Substantia nigra (tissue), 51 donors: ENCODE measurements at places on chromosomes 3 and 15.
A peak's percentile ranks its signal among the peaks of the same experiment; 100 is the strongest.

DNA sequence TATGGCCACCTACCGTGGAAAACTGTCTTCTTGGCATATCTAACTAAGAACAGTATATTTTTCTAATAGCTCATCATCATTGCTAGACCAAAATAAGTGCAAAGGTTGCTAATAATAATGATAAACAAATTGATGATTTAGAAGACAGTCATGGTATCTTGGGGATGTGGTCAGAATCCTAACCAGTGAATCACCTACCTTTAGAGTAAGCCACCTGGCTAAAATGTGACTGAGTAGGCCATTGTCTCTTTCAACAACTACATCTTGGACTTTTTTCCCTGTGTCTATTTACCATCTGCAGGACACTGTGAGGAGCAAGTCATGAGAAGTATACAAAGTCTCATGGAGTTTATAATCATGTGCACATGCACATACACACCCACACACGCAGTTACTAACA lies 273.5 kb upstream of the SEMA6D start:
- DNase-seq: no peak

DNA sequence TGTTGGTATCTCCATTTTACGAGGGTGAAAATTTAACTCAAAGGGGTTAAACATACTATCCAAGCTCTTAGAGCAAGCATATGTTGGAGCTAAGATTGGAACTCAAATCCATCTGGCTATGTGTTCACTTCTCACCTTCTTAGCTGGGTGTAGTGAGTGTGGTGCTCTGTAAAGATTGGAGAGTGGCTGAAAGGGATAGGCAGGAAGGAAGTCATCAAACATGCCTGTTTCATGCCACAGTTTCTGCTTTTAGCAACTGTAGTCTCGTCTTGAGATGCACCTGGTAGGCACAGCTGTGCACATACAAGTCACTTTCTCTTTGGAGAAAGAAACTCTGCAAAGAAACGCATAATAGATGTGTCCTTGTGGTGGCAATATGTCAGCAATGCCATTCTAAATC lies 189.1 kb upstream of the MDFIC2 start:
- DNase-seq: no peak

GRCh38 chr3:190131329-190131728 lies 10.6 kb upstream of the P3H2 start:
- DNase-seq: no peak

- no peak for DNase-seq
Observed at GRCh38 chr3:158777161-158777873, 24.5 kb upstream of the MFSD1 start.

DNA sequence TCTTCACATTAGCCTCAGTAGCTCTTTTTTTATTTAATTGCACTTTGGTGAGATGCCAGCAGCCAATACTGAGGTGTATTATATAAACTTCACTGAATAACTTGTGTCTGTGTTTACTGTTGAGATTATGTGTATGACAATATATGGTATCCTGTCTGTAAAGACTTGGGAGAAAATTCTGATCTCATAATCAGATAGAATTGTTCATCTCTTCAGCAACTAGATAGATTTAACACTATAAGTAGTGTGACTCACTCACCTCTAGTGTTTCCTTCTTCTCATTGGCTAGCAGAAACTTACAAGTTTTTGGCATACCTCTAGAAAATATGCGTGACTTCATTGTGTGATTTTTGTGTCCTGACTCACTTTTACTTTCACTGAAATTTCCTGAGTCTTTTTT lies 67.6 kb upstream of the TGFBR2 start:
- no peak for DNase-seq

DNA sequence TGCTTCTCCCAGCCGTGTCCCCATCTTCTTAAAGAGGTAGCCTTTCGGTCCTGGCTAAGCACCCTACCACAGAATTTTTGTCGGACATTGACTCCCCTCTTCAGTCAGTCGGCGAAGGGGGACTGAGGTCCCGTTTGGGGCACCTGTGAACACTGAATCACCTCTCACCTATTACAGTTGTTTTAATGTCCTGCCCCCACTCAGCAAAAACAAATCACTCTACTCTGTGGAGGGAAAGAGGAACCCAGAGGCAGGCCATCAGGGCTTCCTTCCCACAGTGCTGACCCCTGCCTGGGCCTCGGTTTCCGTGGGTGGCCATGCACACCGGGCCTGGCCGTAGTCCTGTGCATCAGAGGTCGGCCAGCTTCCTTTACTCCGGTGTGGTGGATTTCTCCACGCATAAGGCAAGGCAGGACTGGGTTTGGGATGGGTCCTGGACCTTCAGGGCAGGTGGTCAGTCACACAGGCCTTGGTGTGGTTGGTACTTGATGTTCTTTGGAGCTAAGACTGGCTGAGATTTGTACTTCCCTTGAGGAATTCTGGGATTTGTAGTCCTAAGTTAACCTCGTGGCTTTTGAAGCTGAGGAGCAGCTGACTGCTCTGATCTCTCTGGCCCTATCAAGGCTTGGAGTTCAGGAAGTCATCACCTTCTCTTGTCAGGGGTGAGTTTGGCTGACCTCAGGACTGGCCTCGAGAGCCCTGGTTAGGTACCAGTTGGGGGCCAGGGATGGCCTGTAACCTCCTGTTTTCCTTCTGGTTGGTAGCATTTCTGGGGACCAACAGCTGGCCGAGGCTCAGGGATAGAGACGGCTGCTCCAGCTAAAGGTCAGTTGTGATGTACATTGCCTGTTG lies 627 bp upstream of the FAM131A start:
- DNase-seq: peak; percentile 48

DNA sequence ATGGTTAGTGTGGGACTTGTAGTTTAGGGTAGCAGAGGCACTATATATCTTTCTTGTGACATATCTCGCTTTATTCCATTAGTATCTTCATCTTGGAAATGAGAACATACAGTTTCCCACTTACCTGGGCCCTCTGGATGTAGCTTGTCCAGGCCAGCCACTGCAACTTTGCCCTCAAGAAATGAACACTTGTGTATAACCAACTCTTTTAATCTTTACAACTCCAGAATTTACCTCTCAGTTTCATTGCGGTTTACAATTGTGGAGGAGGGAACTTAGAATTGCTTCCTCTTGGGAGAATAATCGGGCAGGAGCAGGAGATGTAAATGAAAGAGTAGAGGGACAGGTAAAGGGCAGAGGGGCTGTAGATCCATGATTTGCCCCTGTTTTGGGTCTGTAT lies 18.4 kb upstream of the TRA2B start:
- no peak for DNase-seq

GRCh38 chr3:46629551-46630517 lies 17.5 kb downstream of the FAM240A start:
- DNase-seq: peak; percentile 65

DNA sequence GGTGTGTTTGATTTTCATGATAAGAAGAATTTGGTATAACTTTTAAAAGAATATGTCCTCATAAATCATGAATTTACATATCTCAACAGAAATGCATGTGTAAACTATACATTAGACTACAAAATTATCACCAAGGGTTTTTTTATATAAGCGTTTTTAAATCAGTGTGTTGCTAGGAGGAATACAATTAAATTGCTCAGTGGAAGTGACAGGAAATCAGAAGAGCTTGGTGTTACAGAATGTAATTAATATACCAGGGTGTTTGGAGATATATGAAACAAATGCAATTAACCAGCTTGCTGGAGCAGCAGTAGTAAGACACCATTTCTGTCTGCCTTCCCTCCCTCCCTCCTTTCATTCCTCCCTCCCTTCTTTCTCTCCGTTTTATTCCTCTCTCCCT lies 2.4 kb downstream of the ROBO2 start:
- no peak for DNase-seq

GRCh38 chr15:75070674-75071073 lies 47.3 kb downstream of the PPCDC start:
- no peak for DNase-seq

- no peak for DNase-seq
Observed at GRCh38 chr3:128326051-128326823, 140.5 kb downstream of the DNAJB8 start.

- no peak for DNase-seq
Observed at GRCh38 chr3:184471439-184471838, 90.1 kb upstream of the EPHB3 start.

GRCh38 chr15:70099967-70100473 lies 2.3 kb upstream of the TLE3 start:
- no peak for DNase-seq

GRCh38 chr3:119580067-119580760 lies 922 bp downstream of the ADPRH start:
- no peak for DNase-seq

GRCh38 chr3:81666502-81667121 lies 94.8 kb downstream of the GBE1 start:
- no peak for DNase-seq

DNA sequence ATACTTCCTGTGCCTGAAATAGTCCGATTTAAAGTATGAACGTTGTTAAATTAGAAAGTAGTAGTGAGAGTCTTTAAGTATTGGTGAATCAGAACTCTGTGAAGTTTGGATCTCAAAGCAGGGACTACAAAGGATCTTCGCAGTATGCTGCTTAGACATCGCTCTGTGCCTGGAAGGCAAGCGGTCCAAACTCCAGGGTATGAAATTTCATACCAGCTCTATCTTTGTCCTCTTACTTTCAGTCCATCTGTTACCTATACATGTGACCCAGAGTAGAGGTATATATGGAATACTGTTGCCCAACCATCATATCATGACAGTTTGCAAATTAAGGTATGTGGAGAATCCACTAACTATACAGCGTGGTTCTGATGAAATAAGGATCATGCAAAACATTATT lies 34.5 kb downstream of the VPS8 start:
- DNase-seq: no peak

GRCh38 chr3:27094721-27095120 lies 274.5 kb downstream of the NEK10 start:
- DNase-seq: no peak

- DNase-seq: no peak
Observed at GRCh38 chr3:138809500-138810256, 25.1 kb downstream of the PIK3CB start.

- no peak for DNase-seq
Observed at GRCh38 chr3:105656651-105657504, 211.9 kb downstream of the CBLB start.

GRCh38 chr15:31346367-31347066 lies 19.9 kb downstream of the KLF13 start:
- DNase-seq: no peak

DNA sequence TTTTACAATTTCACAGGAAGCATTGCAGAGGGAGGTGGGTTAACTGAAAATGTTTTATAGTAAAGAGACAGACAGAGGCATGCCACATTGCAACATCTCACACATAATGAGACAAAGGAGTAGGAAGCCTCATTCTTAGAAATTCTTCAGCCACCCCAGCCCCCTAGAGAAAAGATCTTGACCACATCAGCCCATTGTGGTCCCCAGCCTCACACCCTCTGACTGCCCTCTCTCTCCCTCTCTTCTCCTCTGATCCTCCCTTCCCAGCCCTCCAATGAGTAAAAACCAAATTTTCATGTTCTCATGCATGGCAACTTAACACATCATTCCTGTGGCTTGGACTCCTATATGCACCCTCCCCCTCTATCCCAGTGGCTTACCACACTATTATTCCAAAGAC lies 174.1 kb downstream of the UACA start:
- no peak for DNase-seq

GRCh38 chr3:101212730-101213129 lies 107.6 kb downstream of the IMPG2 start:
- DNase-seq: no peak

GRCh38 chr3:54599716-54600115 lies 328.1 kb downstream of the LRTM1 start:
- DNase-seq: peak; percentile 43

GRCh38 chr15:58520464-58520863 lies 88.7 kb downstream of the LIPC start:
- no peak for DNase-seq

DNA sequence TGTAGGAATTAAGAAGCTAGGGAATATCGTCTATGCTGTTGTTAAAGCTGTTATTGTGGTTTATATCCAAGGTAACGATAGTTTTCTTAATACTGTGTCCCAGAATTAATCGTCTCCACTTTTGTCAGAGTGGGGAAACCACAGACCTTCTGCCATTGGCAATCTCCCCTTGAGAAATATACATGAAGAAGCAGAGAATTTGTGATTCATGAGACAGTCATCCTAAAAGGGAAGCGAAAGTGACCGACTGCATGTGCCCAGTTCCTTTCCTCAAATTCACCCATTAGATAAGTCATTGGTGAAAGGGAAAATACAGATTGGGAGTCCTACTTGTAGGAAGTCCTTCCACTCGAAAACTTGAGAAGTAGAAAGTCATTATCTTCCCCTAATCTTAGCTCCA lies 26.6 kb downstream of the DIPK2A start:
- no peak for DNase-seq

DNA sequence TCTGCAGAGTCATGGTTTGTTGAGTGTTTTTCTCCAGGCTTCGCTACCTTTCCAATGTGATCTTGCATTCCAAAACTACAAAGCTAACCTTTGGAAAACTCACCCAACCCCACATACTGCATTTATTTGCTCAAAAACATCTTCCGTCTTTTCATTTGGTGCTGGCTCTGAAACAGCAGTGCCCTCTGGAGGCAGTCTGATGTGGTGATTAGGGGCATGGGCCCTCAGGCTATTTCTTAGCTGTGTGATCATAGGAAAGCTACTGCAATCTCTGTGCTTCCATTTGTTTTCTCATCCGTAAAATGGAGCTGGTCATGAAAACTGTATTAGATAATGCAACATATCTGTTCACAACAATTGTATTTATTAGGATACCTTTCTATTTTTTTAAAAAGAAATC lies 47.0 kb downstream of the MTHFS start:
- peak; percentile 11 for DNase-seq

GRCh38 chr3:12750658-12751071 lies 8.4 kb downstream of the TMEM40 start:
- no peak for DNase-seq

DNA sequence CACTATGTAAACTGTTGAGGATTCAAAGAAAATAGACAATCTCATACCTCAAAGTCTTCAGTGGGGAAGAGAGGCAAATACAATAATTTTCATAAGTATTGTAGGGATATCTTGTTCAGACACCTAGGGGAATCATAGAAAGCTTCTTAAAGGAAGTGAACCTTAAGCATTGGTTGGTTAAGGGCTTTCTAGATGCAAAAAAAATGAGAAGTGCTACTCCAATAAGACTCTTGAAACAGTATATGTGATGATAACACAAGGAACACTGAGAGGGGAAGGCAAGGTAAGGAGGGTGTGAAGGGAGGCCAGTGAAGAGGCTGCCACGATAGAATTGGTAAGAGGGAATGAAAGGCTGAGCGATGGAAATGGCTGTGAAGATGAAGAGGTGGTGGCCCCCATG lies 104.1 kb downstream of the TPRG1 start:
- no peak for DNase-seq

- no peak for DNase-seq
Observed at GRCh38 chr3:122754929-122755328, 38.7 kb downstream of the HSPBAP1 start.
